CD4-positive, alpha-beta T cell (primary cell): ENCODE measurements at places on chromosomes 3 and 15. TPM values are rescaled to one million over a fixed set of nuclear protein-coding genes. Genes with fewer than 3 reads are reported as not detected.

RASGRP1 gene
- 69.7 TPM for total RNA-seq

SPINK8 gene
- not detected for total RNA-seq

AMIGO3 gene
- total RNA-seq, result 1.3 TPM

EPB42 gene
- total RNA-seq, result not detected

LRRN1 gene
- total RNA-seq, result not detected

MAP1A gene
- 1.5 TPM for total RNA-seq

MAPKAPK3 gene
- total RNA-seq, result 16.4 TPM

PDIA3 gene
- total RNA-seq, result 179 TPM

PLSCR4 gene
- not detected for total RNA-seq

SEMA3F gene
- 1.1 TPM for total RNA-seq

ACAN gene
- total RNA-seq, result not detected

IL5RA gene
- total RNA-seq, result 0.99 TPM

RLBP1 gene
- total RNA-seq, result not detected

CPNE9 gene
- 0.33 TPM for total RNA-seq

HIGD2B gene
- total RNA-seq, result 0.28 TPM

CLDN18 gene
- total RNA-seq, result not detected

TNK2 gene
- total RNA-seq, result 161 TPM

PTH1R gene
- total RNA-seq, result not detected

FETUB gene
- total RNA-seq, result not detected
